ENCODE measurements at places on chromosomes 11 and 22.

DNA sequence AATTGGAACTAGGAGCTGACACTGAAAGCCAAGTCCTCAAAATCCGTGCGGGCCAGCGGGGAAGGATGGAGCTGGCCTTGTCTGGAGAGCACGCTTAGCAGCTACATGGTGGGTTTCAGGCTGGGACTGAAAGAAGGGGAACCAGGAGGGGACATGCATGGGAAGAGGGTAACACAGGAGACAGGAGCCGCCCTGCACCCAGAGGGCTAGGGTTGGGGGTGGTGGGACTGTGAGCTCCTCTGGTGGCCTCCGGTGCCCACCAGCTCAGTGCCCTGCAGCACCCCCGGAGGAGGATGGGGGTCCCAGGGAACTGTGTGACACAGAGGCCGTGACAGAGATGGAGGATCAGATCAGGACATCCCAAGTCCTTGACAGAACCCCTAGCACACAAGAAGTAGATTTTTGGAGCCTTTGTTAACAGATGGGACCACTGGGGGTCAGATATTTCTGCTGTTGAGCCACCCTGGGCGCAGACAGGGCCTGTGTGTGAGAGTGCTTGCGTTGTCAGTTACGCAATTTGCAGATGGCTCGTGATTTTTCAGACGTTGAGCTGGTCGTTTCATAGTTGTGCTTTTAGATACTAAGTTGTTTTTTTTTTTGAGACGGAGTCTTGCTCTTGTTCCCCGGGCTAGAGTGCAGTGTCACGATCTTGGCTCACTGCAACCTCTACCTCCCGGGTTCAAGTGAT, 21.3 kb upstream of the GRAMD4 start:
- DNase-seq: no peak

GRCh38 chr11:58629857-58630256, 7.4 kb downstream of the CNTF start:
- DNase-seq: no peak

DNA sequence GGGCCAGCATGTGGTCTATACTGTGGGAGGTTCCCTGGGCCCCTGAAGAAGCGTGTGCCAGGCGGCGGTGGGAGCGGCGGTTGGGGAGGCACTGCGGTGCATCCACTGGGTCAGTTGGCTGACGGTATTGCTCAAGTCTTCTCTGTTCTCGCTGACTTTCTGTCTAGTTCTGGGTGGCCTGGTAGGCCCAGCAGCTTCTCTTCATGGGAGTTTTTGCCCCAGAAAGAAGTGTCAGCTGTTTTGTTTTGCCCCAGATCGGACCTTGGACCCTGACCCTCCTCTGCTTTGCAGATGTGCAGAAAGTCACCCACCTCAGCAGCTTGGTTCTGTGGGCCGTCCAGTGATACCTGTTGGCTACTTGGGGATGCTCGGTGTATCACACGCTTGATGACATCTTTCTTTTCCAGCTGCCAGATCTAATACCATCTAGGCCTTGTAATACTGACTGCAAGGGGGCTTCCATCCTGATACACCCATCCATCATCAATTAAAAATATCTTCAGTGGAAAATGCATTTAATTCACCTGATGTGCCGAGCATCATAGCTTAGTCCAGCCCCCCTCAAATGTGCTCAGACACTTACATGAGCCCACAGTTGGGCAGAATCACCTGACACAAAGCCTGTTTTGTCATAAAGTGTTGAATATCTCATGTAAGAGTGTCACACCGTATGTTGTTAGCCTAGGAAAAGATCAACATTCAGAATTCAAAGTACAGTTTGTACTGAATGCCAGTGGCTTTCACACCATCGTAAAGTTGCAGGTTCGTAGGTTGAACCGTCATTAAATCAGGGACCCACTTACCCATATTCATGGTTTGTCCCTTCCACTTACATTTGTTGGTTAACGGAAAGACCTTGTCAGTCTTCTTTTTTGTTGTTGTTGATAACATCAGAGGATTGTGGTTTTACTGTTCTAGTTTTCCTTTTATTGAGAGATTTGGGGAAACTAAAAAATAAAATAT, 13.9 kb downstream of the ZBED4 start:
- no peak for DNase-seq

DNA sequence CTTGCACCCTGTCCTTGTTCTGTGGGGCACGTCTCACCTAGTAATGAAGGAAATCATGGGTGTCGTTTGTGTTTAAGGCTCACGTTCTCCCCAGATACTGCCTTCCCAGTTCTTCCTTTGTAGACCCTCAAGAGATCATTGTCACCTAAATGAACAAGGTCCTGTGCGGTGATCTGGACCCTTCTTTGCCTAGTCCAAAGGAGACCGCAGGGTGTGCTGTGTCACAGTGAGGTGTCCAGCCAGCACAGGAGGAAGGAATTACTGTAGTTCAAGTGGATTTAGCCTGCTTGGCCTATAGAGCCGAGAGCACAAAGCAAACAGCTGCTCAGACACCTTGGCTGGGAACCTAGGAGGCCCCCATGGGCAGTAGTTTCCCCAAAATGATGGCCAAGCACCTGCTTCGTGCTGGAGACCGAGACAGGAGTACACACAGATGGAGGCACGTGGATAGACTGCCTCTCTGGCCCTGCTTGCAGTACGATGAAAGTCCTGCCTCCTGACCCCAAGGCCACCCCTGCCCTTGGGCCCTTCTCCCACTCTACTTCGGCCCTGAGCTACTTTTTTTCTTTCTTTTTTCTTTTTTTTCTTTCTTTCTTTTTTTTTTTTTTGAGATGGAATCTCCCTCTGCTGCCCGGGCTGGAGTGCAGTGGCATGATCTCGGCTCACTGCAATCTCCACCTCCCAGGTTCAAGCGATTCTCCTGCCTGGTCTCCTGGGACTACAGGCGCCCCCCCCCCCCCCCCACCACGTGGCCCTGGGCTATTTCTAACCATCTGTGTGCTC, 19.4 kb upstream of the PPFIA1 start:
- DNase-seq: no peak

GRCh38 chr11:131944736-131945135, 574.3 kb downstream of the NTM start:
- no peak for DNase-seq

- DNase-seq: no peak
Observed at GRCh38 chr11:10275714-10276113, 18.3 kb downstream of the SBF2 start.

GRCh38 chr11:86699040-86699791, 26.8 kb upstream of the ME3 start:
- no peak for DNase-seq
